ENCODE measurements at places on chromosomes 3 and 15.
A peak's percentile ranks its signal among the peaks of the same experiment; 100 is the strongest.

DNA sequence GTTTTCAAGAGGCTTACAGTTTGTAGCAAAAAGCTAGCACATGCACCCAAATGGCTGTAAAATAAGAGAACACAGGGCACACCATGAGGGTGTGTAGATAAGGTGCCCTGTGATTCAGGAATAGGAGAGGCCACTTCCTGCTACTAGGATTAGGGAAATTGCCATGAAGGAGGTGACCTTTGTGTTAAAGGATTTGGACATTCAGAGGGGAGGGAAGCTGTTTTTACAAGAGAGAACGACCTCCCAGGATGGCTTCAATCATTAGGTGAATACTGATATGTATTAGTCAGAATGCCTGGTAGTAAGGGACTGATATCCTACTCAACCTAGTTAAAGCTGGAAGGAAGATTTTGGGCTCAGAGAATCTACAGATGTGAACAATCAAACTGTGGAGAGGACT lies 35.7 kb upstream of the ABHD17C start:
- DNase-seq: no peak

DNA sequence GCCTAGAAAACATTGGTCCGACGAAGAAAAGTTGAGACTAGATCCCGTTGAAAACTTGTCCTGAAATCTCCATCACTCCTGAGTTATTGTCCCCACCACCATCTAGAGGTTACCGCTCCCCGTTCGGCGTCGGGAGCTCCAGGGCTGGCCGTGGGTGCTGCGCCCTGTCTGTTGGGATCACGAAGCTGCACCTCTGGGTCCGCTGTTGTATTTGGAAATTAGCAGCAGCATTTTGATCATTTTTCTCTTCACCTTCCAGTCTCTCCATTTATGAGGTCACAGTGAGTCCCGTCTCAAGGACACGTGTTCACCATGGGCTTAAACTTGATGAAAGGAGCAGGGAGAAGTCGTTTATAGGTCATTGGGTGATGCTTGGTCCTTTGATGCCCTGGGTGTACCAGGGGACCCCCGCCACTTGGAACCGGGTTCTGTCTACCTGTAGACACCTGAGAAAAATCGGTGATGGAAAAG lies 565 bp downstream of the MANF start:
- DNase-seq: no peak

DNA sequence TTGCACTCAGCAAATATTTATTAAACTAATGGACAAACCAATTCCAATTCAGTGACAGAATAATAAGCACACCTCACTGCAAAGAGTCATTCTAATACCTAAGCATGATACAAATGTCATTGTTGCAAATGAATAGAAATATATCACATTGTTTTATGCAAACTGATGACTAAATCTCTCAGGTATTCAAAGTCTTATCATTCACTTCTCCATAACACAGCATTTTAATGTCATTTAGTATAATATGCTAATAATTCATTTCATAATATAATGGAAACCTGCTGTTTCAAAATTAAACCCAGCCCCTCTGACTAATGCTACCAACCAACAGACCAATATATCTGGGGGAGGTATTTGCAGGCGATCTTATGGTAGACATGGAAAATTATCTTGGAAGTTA lies 71.8 kb downstream of the FGF7 start:
- no peak for DNase-seq

GRCh38 chr15:52784799-52785671 lies 5.1 kb downstream of the ONECUT1 start:
- no peak for DNase-seq

DNA sequence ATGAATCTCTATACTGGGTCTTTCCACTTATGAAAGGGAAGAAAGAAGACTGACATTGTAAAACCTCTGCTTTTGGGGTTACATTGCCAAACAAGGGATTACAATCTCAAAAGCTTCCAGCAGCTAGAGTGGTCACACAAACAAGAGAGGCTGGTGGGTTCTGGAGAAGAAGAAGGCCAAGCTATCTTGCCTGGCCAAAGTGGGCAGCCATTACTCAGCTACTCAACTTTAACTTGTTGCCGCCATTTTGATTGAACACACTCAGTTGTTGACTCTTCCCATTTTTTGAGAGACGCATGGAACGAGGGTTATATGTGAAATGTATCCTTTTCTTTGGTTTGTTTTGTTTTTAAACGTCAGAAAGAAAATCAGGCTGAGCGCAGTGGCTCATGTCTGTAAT lies 50.9 kb downstream of the BHLHE40 start:
- no peak for DNase-seq

DNA sequence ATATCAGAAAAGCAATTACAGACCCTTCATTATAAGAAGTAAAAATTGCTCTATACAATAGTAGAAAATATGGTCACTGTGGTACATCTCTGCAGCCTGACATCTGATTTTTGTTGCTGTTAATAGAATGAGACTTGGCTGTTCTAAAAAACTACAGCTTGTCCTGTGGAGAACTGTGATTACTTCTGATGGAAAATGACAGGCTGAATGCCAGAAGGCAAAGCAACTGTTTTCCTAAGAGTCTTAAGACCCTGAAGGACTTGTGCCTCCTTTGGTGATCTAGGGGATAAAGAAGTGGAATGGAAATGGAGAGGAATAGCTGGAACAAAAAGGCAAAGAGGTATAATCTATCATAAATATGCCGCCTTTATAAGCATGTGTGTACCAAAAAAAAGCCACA lies 314.8 kb downstream of the BCHE start:
- no peak for DNase-seq

GRCh38 chr3:172107403-172107802 lies 68.0 kb downstream of the FNDC3B start:
- DNase-seq: peak; percentile 96

DNA sequence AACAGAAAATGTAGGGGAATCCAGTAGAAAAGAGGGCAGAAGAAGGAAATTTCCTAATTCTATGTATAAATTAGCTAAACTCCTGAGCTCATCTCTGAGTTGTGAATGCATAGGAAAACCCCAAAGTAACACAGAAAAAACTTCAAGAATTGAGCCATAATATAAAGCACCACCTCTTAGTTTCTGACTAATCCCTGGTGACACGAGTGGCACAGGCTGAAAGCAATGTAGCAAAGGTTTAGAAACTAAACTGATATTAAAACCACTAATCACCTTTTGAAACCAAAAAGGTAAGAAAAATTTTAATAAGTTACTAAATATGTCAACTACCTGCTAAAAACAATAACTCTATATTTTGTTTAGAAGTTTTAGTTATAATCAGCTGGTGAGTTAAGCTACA lies 255.6 kb upstream of the NECTIN3 start:
- DNase-seq: peak; percentile 21

GRCh38 chr3:146895026-146895749 lies 290.0 kb upstream of the PLSCR5 start:
- no peak for DNase-seq

- no peak for DNase-seq
Observed at GRCh38 chr3:41249318-41249717, 50.0 kb downstream of the CTNNB1 start.

- no peak for DNase-seq
Observed at GRCh38 chr3:127929818-127930413, 14.9 kb downstream of the KBTBD12 start.

DNA sequence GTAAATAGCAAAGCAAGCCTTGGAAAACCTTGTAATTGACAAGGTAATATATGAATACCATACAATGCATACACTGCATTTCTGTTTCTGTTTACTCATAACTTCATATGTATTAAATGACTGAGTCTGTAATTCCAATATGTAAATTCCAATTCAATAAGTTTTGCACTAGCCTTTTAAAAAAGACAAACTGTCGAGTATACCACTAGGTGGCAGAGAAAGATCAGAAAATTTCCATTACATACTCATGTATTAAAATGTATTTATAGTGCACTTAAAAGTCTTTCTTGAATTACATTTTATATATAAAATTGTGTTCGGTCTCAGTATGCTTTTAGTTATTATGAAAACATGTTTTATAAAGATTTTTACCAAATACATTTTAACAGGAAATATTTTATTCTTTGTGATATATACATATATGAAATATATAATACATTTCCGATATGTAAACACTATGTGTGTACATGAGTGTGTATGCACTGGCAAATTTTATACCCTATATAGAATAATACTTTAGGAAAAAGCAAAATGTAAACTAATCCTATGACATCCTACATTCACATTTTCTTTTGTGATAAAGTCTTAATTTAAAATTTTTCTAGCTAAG lies 216.8 kb downstream of the VGLL3 start:
- DNase-seq: peak; percentile 14

DNA sequence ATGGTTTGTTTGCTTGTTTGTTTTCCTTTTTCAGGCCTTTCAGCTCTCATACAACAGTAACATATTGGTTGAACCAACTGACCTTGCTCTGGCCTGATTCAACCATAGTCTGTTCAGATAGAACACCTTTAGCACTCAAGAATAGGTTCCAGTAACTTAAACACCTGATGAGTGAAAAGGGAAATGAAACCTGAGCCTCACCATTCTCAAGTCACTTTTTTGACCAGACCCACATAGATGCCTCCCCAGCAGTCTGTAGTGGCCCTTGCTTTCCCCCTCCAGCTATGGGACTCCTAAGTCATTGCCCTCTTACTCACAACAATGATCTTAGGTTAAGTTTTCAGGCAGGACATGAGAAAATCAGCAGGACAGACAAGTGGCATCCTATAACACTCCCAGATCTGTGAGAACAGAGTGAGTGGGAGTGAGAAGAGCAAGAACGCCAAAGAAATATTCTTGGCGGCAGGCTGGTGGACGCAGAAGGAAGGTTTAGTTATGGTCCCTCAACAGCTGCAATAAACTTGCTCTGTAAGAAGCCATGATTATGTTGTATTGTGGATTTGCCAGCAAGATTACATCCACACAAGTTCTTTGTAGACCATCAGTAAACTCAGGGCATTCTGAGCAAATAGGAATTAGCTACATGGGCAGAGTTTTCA lies 367.5 kb downstream of the MECOM start:
- DNase-seq: peak; percentile 19

- DNase-seq: peak; percentile 91
Observed at GRCh38 chr15:75091814-75092213, 68.4 kb downstream of the PPCDC start.

- no peak for DNase-seq
Observed at GRCh38 chr15:91953432-91953831, 99.9 kb downstream of the SLCO3A1 start.

DNA sequence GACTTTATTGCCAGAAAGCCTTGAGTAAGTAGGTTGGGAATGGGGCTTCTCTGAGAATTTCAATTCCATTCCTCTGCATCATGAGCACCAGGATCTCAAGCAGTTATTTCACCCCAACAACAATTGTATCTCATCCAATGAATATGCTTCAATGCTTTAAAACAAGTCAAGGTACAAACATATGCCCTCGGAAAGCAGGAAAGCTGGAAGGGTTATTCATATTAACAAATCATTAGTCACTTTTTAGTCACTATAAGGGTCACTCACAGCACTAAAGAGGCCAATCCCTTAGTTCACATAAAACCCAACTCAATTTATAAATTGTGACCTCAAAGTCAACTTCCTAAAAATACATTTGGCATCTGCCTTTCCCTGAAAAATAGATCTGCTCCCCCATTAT lies 16.2 kb downstream of the MB21D2 start:
- no peak for DNase-seq

DNA sequence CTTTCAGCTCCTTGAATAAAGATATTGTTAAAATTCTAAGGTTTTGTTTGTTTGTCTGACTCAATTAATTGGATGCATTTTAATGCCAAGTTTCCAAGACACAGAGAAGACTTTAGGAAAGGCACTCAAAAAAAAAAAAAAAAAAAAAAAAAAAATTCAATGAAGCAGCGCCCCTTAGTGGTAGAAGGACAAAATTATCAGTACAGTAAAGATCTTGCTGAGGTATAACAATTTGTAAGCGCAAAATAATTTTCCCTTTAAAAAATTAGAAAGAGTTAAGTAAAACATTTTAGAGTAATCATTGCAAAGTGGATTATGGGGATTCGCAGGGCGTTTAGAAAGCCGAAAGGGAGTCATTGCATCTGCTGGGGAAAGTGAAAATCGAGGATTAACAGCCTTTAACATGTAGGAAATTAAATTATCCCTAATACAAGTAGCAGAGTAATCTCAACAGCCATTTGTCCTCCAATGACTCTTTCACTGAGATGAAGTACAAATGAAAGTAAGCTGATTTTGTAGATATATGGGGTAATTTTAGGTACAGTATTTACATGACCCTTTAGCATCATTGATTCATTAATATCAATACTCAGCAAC lies 5.8 kb upstream of the DIS3L start:
- peak; percentile 31 for DNase-seq

Data from GM12865 (cell line).